ENCODE measurements at places on chromosomes 7 and 10. TPM values are rescaled to one million over a fixed set of nuclear protein-coding genes. Genes with fewer than 3 reads are reported as not detected.

Gene EBF3
- total RNA-seq = 5.5 TPM

Gene PAX4
- not detected for total RNA-seq

Gene FFAR4
- 0.13 TPM for total RNA-seq

Gene SPDYE2B
- total RNA-seq = not detected

GRCh38 chr7:67463983-67464382, 467.4 kb downstream of the TYW1 start:
- DNase-seq = no peak

GRCh38 chr10:34107626-34108516, 707.2 kb downstream of the PARD3 start:
- DNase-seq = no peak

DNA sequence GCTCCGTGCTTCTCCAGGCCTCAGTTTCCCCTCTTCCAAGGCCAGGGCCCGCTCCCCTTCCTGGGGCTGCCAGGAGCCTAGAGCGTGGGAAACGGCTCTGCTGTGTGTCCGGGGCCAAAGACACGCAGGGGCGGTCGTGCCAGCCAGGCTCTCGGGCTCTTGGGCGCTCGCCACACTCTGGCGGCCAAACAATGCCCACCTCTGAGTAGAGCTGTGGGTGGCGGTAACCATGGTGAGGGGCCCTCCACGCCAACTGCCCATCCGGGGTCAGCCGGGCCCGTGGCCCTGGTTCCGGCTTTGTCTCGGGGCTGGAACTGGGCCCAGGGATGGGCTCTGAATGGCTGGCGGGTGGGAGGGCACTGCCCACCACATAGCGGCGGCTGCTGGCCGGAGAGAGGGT, 16.0 kb downstream of the GRIFIN start:
- no peak for DNase-seq

DNA sequence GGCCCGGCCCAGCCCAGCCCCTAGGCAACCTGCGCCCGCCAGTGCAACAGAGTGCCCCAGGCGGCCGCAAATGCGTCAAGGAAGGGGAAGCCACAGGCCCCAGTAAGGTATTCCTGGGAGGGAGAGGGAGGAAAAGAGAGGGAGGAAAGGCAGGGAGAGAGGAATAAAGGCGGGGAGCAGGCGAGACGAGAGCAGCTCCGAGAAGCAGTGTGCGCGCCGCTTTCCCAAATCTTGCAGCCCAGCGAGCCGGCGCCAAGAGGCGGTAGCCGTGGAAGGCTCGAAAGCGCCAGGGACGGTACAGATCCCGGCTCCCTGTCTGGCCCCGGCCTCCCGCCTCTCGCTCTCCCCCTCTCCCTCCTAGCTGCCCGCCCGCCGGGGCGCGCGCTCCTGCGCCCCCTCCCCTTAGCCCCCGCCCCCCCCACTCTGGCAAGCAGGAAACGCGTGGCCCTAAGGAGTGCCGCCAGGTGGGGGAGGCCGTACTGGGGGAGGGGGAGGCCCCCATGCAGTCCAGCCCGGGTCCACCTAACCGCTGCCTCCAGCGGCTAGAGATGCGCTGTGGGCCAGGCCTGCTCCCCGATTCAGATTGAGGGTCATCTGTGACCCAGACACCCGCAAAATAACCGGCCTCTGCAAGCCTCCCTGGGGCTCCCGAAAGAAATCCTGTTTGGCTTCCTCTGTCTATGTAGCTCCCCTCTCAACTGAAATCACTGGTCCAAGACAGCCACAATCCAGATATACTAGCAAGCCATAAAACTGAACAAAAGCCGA, 4.3 kb downstream of the HOXA10 start:
- DNase-seq = no peak

DNA sequence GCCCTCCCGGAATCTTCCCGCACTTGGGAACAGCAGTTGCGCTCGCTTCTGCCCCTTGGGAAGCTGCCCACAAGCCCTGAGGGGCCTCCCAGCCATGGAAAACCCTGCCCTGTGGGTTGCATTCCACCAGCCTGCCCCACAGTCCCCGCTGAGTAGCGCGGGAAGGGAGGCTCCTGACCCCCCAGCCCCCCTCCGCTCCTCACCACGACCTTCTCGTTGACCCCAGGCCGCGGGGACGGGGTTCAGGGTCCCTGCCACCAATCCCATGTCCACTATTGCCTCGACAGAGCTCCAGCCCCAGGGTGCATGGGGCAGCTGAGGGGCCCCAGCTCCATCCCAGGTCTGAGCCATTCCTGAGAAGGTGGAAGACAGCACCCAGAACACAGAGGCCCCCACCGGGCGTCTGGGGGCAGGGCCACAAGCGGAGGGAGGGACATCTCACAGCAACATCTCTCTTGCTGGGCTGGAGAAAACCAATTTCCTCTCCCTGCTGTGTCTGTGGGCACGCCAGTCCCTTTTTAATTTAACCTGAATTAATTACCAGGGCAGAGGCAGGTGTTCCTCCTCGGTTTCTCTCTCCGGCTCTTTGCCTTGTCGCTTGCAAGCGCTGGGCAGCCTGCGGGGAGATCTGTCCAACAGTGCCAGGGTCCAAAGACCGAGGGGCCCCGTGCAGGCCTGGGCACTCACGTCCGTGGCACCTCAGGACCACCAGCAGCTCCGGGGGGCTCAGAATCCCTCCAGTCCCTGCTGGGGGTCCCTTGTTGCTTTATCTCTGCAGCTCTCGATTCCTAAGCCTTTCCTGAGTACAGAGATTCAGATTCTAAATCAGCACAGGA, 57.9 kb downstream of the FOXL3 start:
- no peak for DNase-seq

DNA sequence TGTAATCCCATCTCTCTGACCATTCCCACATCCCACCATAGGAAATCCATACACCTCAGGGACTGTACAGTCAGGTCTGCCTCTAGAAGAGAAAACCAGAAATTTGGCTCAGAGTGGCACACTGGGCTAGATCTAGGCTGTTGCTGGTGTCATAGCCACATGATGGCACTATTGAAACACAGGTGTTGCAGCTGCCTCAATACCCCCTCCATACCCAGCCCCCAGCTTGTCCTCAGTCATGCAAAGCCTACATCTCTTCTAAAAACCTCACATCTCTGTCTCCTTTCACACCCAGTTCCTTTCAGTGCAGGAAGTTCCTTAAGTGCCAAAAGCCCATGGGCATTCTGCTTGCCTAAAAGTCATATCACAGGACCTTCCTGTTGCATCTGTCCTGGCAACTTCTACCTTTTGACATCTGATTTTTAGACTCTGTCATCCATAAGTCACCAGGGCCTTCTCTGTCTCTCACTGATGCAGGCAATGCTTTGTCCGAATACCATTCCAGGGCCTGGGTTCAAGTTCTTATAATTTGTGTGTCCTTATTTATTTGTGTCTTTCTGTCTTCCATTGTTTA, 27.0 kb upstream of the HIBADH start:
- DNase-seq = no peak

DNA sequence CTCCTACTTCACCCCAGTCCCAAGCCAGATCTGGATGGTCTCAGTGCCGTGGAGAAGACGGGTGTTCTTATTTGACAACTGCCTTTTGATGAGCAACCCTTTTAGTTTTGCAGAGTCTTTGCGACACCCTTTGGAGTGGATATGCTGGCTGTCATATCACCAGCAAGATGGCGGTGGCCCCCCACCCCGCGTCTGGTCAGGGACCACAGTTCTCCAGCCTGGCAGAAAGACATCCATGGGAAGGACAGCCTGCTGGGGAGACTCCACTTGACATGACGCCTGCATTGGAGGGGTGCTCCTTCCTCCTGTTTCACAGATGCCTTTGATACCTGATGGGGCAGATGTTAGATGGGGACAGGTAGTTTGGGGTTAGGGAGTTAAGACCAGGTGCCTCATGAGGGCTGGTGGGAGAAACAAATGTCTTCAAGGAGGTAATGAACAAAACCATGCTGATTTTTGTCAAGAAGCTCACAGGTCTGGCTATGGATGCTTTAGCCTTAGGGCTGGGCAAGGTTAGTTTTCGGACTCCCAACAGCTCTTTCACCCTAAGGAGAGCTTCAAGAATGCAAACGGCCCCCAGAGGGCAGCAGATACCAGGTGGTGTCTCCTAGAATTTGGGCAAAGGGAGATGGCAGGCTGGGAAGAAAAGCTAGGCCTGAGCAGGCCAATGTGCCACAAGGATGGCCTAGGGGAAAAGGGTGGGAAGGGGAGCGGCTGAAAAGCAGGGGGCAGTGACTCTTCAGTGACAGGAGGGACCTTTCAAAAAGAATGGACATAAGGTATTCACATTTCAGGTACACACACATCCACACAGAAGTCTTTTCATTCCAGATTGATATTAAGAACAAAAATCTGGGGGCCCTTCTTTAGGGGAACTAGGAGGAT, 95.2 kb downstream of the CLEC2L start:
- DNase-seq = no peak

DNA sequence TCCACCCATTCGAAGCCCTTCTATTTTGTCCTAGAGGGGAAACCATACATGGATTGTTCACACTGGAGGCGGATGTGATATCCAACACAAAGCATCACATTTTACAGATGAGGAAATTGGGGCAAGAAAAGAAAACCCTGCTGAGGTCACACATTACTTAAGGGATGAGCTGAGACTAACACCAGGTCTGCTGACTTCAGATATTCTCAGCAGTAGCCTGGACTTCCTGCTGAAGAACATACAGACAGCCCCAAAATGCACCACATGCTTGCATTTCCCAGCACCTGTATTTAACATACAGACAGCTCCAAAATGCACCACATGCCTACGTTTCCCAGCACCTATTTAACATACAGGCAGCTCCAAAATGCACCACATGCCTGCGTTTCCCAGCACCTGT, 11.2 kb downstream of the GIMAP5 start:
- no peak for DNase-seq

- no peak for DNase-seq
Measured at GRCh38 chr7:17774716-17775288, 165.5 kb downstream of the SNX13 start.
